ENCODE measurements at places on chromosomes 16 and 17.

DNA sequence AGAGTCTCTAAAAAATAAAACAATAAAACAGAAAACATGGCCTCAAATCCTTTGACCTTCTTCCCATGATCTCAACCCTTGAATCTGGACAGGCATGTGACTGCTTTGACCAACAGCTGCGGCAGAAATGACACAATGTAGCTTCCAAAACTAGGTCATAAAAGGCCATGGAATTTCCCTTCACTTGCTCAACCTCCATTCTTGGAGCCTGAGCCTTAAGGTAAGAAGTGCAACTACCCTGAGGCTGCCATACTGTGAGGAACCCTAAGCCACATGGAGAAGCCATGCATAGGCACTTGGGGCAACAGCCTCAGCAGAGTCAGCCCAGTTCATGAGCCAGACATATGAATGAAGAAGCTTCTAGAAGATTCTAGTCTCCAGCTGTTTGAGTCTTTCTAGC, 75.7 kb upstream of the BRD7 start:
- DNase-seq = no peak

- no peak for DNase-seq
Observed at GRCh38 chr17:43515656-43516055, 30.5 kb downstream of the ETV4 start.

GRCh38 chr17:57234061-57234738, 22.1 kb upstream of the MSI2 start:
- DNase-seq = no peak

- no peak for DNase-seq
Observed at GRCh38 chr16:70611224-70611598, 35.1 kb upstream of the IL34 start.

DNA sequence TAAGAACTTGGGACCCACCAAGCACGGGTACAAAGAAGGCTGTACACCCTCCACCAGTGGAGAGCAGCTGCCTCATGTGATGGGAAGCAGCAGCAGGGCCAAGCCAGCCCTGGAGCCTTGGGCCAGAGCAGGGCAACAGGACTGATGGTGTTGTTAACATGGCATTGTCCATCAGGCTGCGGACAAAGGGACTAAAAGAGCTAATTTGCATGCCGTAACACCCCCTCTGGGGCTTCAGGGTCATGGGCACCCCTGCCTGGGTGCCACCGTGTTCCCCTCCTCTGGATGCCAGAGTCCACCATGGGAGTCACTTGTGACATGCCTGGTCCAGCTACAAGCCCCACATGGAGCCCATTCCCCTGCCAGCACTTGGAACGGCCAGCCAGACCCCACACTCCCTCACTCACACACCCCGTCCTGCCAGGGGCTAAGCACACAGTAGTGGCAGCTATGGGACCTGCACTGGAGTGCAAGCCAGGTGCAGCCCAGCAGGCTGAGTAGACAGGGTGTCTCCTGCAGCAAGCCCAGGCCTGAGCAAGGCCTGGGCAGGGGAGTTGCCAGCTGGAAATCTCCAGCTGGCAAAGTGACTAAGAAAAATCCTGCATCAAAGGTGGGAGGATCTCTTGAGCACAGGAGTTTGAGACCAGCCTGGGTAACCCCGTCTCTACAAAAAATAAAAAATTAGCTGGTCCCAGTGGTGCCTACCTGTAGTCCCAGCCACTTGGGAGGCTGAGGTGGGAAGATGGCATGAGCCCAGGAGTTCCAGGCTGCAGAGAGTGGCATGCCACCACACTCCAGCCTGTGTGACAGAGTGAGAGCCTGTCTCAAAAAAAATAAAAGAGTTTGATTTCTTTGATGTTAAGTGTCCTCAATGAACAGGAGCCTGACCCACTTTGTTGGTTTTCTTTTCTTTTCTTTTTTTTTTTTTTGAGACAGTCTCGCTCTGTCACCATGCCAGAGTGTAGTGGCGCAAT, 33.7 kb downstream of the NOL11 start:
- no peak for DNase-seq

DNA sequence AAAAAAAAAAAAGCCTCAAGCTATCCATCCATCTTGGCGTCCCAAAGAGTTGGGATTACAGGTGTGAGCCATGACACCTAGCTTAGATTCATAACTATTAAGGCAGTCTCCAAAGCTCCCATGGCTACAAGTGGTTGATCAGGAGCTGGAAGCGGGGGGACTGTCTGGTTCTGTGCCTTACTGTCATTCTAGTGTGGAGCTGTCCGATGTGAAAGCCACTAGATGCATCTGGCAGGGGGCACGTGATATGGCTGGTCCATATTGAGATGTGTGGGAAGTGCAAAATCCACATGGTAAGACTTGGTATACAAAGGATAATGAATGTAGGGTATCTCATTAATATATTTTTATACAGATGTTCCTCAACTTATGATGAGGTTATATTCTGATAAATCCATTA, 38.7 kb downstream of the KPNA2 start:
- DNase-seq = no peak

DNA sequence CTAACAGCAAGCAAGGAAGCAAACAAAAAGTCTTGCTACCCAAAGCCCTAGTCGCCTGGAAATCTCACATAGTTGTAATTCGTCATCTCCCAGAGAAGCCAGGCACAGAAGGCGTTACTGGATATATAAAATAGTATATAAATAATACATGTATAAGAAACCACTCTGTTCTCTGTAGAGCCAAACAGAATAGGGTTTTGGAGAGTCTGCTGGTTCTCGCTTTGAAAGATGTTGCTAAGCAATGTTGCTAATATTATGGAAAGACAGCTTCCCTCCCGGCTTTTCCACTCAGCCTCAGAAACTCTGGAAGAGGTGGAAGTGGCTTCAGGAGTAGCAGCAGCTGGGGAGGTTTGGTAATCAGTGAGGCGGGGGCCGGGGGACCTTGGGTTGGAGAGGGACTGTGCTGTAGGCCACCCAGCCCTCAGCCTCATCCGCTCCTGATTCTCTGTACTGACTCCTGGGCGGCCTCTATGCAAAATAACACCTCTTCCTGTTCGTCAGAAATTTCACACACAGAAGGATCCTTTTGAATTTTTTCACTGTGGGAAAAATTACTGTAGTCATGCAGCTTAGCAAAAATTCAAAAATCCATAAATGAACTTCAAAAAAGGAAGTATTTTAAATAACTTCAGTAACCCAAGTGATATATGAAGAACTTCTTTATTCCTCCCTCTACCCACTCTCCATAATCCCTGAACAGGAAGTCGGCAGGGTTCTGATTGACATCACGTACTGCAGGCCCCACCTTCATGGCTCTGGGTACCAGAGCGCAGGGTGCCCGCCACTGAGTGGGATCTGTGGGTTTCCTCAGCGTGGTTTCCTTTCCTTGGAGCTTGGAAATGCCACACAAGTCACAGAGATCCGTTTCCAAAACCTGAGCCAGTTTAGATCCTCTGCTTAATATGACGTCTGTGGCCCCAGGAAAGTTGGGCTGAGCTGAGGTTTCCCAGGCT, 51.4 kb downstream of the RAP1GAP2 start:
- DNase-seq = no peak

GRCh38 chr17:1203111-1203966, 23.6 kb upstream of the ABR start:
- peak; percentile 37 for DNase-seq

DNA sequence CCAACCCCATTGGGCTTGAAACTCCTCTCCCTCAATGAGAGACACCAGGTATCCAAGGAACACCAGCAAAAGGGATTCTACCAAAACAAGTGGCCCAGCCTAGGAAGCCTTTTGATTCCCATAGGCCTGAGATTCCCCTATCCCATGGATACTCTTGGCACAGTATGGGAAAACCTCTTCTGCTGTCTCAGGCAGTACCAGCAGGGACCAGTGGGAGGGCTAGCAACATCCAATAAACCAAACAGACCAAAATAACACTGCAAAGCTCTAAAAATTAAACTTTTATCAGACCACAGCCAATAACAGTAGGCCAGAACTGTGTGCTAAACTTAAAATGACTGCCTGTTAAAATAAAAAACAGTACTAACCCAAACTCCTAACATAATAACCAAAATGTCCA, 153.9 kb upstream of the CES5A start:
- no peak for DNase-seq

- no peak for DNase-seq
Observed at GRCh38 chr16:676913-677312, 1.4 kb downstream of the RHBDL1 start.

DNA sequence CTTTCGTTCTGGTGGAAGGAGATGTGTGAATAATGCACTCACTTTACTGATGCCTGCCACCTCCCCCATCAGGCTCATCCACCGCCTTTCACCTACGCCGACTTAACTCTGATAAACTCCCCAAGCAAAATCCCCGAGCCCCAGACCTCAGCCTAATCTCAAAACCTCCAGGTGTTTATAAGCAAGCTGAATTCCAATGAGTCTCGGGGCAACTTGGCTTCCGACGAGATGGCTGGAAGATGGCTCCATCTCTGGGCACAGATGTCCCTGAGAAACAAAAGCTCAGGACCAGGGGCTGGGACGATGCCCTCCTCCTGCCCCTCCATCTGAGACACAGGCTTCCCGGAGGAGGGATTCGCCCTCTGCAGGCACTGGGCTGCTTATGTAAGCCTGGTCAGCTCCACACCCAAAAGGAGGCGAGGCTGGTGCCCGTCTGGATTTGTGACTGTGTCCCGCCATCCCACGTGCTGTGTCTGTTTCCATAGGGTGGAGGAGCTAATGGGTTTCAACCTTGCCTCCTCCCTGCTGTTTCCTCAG, 386.4 kb upstream of the TNRC6C start:
- no peak for DNase-seq

DNA sequence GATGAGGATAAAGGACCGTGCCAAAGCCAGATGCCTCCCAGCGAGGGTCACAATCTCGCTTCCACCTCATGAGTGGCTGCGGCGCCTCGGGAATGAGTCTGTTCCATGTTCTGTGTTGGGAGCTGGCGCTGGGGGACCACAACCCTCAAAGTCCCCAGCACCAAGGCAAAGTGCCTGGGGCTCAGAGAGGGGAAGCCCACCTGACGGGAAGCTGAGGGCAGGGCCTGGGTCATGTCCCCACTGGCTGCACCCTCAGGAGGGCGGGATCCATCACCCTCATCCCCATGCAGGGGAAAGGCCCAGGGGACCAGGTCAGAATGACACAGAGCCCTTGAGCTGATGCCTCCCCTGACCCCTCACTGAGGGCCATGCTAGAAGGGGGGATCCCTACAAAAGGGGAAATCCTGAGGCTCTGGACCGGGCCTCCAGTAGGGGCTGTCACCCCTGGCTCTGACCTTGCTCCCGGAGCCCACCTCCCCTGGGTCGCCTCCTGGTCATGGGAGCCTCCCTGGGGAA, 151.3 kb upstream of the PLCG2 start:
- DNase-seq = no peak

DNA sequence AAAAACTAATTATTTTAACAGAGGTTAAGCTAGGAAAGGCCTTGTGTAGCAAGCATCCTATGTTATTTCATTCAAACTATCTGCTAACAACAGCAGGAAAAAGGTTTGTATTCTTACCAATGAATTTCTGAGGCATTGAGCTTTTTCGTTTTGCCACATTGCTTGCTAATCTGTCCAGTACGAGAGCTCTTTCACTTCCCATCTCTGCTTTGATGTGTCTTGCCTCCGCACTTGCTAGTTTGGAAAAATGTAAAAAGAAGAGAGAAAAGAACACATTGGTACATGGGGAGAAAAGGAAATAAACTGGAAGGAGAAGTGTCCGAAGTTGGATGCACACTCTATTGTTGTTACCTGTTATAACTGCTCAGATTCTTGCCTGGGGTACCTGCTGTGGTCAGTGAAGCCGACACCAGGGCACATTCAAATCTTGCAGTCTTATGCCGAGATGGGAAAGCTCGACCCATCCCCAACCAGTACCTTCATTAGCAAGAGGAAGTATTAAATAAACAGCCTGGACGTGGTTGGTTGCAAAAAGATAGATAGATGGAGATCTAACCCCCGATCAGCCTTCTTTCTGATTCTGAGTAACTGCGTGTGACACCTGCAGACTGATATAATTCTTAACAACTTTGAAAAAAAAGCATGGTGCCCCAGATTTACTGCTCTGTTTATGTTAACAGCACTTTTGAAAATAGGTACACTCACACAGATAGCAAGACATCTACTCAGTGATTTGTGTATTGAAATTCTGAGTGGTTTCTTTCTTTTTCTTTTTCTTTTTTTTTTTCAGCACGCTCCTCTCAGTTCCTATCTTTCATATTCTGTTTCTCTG, 40.0 kb downstream of the GRB7 start:
- no peak for DNase-seq

GRCh38 chr16:57473176-57473840, 10.8 kb downstream of the POLR2C start:
- DNase-seq = no peak

DNA sequence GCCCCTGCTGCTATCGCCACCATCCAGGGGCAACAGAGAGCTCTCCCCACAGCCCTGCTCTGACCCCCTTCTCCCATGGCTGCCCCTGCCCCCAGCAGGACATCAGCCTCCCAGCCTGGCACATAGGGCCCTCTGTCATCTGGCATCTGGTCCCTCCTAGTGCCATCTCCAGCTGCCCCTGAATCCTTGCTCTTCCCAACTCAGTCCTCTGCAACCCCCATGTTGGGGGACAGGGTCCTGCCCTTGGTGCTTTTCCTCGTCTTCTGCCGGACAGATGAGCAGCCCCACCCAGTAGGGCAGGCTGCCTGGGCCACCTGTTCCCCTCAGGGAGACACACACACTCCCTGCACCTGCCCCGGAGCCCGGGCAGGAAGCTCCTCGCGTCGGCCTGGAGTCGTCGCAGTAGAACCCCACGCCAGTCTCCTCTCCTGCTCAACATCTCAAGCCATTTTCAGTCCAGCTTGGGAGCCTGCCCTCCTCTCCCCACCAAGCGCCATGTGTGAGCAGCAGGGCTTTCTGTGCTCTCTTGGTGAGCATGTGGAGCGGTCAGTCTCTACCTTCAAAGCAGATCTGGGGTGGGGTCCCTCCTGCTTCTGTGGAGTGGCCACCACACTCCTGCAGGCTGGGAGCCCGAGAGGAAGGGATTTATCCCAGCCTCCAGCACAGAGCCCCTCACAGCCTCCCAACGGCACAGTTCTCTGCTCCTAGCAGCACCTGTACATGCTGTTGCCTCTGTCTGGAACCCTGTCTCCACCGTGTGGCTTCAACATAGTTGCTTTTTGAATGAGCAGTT, 28.2 kb downstream of the TNFRSF13B start:
- DNase-seq = no peak

DNA sequence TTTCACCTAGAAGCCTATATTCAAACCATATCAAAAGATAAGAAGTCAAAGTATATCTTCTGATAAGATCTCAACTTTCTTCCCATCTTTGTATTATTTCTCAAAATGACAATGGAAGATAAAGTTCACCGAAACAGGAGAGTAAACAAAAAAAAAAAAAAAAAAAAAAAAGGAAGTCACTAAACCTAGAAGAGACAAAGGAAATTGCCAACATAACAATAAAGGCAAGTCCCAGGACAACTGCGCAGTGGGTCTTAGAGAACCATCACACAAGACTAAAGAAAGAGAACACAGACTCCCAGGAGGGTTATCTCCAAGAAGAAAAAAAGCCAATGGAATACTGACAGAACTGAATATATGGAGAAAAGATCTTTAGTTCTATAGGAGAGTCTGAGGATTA, 65.7 kb downstream of the SMURF2 start:
- no peak for DNase-seq

Data from activated gamma-delta T cell treated with Interleukin-2 at 50 U/mL for 16 hours (primary cell).